ENCODE measurements at places on chromosomes 7 and 10.

- DNase-seq = no peak
Measured at GRCh38 chr10:99981581-99982199, 28.1 kb downstream of the DNMBP start.

DNA sequence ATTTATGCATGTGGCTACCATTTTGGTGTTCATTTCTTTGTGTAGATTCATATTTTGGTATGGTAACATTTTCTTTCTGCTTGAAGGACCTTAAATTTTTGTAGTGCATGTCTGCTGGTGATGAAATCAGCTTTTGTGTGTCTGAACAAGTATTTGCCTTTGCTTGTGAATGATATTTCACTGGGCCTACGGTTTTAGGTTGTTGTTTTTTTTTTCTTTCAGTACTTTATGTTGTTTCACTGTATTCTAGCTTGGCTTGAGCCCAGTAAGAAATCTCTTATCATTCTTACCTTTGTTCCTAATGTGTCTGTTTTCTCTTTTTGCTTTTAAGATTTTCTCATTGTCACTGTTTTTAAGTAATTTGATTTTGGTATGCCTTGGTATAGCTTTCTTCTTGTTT is 31.9 kb downstream of the SAMD8 start:
- DNase-seq = no peak

DNA sequence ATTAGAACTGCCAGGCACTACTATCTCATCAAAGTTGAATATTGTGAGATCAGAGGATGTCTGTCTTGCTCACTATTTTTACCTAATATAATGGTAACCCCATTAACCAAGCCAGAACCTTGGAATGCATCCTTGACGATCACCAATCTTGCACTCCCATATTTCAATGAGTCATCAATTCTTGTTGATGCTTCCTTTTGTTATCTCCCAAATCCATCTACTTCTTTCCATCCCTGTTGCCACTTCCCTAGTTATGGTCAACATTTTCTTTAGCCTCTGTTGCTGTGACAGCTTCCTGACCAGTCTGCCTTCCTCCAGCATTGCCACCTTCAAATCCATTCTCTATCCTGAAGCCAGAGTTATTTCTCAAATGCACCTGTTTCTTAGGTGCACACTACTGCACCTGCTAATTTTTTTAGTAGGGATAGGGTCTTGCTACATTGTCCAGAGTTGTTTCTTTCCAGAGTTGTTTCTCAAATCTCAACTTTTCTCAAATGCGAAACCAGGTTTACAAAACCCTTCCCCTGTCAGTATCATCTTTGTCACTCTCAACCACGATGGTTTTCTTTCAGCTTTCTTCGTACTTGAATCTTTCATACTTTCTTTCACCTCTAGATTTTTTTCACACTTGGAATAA is 15.7 kb downstream of the ITGA8 start:
- no peak for DNase-seq

DNA sequence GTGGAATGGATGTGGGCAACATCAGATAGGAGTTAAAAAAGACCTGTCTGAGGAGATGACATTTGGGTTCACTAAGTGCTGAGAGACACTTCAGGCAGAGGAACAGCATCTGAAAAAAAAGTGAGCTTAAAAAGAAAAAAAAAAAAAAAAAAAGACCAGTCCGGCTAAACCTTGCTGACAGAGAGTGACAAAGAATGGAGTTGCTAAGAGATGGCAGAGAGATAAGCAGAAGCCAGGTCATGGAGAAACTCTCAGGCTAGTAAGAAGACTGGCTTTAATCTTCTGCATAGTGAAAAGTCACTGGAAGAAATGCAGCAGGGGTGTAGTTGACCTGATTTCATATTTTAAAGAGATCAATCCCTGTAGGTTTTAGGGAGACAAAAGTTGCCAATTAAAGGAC is 711.1 kb upstream of the SEMA3D start:
- no peak for DNase-seq

DNA sequence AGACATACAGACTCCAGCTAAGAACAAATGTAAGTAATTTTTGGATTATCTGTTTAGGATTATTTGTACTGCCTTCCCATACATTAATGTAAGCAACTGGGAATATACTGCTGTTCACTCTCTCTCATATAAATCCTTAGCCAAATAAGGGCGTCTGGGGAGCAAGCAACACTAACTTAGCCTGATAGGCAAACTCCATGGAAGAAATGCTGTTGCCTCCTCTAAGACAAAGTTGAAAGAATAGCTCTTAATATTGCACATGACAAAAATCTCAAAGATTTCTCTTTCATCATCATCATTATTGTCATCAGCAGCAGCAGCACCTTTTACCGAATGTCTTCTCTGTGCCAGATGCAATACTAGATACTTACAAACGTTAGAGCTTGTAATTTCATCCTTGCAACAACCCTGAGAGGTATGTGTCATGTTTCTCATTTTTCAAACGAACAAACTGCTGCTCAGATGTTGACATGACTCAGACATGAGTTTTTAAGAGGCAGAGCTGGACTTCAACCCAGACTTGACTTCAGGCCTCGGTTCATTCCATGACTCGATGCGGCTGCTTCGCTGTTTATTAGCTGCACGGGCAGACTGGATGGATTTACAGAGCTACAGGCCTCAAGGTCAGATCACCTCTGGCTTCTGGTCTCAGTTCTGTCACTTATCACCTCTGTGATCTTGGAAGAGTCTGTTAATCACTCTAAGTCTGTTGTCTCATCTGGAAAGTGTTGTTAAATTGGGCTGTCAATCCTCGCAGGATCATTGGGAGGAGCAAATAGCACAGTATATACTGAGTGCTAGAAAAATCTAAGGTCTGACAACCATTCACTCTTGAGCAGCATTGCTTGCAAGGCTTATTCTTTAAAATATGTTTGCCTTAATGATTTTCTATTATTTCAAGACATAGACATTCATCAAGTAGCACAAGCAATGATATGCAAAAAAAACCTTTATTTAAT is 126.3 kb upstream of the CELF2 start:
- DNase-seq = no peak

- DNase-seq = no peak
Measured at GRCh38 chr7:43196379-43196778, 83.9 kb downstream of the HECW1 start.

DNA sequence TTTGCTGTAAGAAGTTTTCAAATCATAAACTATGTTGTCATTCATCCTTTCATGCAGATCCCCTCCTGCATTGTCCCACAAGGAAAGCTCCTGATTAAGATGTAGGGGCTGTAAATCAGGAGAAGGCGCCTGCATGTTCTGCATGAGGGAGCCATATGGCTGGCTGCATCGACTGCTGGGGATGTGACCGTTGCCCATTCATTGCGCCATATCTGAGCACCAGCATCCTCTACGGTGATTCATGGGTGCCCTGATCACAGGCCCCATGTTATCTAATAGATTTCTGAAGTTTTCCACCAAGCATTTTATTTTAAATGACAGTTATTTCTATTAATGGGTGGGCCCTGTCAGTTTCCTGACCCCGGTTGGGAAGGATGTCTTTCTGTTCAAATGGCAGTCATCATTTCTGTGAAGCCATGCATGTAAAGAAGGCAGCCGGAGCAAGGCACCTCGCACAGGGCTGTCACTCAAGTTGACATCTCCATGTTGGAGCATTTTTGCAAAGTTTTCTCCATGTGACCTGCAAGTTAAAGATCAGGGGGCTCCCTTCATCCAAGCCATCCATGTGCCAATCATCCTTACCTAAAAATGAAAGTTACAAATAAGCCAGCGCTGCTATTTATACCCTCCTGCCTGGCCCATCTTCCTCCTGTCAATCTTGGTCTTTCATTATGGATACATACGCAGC is 128.8 kb downstream of the TEX36 start:
- no peak for DNase-seq

GRCh38 chr10:74822101-74822500 is 4.3 kb upstream of the KAT6B start:
- DNase-seq = no peak

- DNase-seq = no peak
Measured at GRCh38 chr7:26787701-26788100, 76.7 kb downstream of the SKAP2 start.

DNA sequence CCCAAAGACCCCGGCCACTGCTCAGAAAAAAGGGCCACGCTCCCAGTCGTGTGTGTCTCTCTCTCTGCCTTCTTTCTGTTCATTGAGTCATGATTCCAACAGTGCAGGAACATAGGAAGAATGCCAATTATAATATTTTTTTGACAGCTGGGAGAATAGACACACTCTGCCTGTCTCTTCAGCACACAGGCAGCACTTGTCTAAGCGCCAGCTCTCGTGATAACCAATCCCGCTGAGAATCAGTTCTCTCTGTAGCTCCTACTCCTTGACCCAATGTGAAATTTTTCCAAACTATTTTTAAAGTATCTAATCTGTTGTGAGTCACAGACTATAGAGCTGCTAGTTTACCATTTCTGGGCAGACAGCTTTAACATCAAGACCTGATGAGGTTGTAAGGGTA is 145.7 kb upstream of the RHEB start:
- DNase-seq = no peak

DNA sequence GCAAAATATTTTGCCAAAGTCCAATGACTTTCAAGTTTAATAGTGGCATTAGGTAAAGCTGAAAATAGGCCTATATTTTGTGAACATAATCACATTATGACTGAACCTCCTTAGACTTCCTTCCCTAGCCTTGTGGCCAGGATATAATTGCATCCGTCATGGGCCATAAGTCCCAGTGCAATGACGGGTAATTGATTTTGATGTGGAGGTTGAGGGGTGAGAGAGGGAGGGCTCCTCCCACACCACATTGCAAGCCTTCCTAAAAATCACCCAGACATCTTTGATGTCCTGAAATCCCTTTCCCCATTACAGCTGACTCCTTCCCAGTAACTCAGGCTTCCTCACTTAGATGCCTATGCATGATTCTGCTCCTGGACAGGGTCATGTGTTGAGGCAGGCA is 25.6 kb downstream of the TAS2R41 start:
- DNase-seq = no peak

DNA sequence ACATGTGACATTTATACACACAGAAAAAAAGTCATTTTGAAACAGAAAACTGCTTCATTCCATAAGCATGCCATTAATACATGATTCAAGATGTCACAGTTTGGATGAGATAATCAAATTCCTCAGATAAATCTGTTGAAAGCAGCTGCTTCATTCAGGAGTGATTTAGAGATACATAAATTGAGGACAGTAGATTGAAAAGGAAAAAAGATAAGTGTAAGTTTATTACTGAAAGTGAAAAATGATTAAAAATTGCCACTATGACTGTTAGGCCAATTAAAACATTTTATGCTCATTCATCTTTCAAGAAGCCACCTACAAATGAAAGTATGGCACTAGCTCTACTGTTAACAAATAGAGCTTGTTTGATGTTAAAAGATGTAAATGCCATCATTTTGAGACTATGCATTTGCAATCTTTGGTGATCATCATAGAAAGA is 136.9 kb upstream of the CDK6 start:
- DNase-seq = no peak

DNA sequence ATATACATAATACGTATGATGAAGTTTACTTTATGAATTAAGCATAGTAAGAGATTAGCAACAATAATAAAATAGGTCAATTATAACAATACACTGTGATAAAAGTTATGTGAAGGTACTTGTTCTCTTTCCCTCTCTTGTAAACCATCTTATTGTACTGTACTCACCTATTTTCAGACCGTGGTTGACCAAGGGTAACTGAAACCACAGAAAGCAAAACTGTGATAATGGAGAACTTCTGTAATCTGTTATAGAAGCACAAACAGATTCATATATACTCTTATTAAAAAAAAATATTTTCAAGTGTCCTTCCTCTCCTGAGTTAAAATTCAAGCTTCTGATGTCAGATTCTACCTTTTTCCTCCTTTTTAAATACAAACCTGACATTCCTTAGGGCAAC is 1247.8 kb upstream of the SORCS1 start:
- no peak for DNase-seq

DNA sequence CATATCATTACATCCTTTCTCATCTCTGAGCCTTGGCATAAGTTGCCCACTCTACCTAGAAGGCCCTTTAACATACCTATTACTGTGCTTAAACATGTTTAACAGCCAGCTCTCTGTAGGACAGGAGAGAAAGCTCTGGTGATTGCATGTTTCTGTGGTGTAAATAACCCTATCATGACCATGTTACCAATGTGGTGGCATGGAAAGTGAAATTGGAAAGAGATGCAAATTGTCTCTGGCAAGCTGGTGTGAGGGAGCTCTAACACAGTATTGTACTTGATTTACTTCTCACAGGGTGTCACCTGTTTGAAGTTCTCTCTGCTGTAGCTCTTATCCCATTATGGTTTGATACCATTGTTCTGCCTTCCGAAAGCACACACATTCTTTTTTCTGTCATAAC is 231.8 kb upstream of the DKK1 start:
- no peak for DNase-seq

DNA sequence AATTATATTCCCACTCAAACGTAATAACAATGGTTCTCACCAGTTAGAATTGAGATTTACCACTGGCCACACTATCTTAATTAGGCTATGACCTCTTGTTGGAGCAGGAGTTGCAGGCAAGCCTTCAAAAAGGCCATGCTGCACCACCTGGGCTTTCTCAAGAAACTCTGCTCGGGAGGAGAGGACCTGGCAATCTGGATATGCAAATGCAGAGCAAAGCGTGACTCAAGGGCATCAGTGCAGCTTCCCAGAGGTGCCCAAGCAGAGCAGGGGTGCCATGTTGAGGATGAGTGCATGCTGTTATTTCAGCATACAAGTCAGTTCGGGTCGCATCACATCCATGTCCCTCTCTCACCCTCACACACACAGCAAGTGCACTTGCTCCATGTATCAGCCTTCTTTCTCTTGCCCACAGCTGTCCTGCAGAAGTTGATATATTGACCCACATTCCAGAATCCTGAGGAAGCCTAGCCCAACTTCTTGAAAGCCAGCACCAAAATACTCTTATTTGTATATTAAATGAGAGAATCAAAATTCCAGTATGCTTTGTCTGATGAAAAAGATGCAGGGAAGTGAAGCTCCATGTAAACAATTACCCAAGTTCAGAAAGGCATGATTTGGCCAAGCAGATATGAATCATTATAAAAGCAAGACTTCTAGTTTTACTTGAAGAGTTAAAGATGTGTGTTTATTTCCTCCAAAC is 55.7 kb upstream of the IL6 start:
- DNase-seq = no peak

DNA sequence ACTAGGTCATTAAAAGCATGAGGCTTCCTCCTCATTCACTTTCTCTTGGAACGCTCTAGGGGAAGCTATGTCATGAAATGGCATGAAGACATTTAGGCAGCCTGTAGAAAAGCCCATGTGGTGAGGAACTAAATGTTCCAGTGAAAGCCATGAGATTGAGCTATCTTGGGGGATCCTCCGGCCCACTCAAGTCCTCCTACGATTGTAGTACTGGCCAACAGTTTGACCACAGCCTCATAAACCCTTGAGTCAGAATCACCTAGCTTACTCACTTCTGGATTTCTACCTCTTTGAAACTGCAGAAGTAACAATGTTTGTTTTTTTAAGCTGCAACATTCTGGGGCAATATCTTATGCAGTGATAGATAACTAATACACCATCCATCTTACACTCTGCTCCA is 605.1 kb downstream of the SORCS1 start:
- no peak for DNase-seq

DNA sequence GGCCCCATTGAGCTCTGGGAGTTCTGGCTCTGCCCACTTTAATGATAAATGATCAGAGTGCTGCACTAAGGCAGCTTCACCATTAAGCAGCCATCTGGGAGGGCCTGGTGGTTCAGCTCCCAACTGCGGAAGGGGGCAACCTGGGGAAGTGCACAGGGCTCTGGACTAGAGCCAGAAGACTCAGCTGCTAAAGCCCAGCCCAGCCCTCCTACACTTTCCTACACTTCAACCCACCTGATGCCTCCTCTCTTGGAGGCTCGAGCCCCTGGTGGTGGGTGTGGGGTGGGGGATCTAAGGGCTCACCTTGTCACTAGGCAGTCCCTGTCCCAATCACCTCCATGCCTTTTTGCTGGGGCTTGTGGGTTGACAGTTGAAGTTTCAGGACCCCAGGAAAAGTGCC is 60.6 kb upstream of the ANTXRL start:
- DNase-seq = no peak

Measured in iPS DF 6.9 (cell line).